ENCODE measurements at places on chromosomes 2 and 18.

- no peak for DNase-seq
Observed at GRCh38 chr2:30022444-30023071, 101.2 kb upstream of the ALK start.

GRCh38 chr2:121375621-121376159, 90.7 kb upstream of the TFCP2L1 start:
- DNase-seq = no peak

DNA sequence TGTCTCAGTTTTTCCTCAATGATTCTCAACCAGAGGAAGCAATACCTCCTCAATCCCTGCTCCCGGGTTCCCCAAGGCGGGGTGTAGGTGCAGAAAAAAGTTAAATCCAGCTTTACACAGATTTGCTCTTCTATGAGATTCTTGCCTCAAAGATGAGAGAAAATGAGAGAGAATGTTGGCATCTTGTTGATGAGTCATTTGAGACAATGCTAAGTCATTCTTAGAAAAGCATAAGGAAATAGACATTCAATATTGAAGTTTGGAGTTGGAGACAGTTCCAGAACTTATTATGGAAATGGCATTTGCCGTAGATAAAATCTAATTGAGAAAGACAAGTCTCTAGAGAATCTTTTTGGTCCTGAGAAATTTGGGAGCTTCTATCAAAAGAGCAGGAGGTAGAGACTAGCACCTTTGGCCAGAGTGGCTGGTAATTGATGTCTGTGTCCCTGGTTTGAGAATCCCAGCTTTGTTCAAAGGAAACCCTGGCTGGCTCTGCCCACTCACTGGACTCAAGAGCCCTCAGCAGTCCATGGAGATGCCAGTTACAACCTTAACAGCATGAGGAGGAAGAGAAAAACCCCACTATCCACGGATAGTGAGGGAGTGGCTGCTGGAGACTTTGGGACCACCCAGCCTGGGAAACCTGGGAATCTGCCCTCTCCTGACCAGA, 181.2 kb downstream of the FAM124B start:
- no peak for DNase-seq

GRCh38 chr2:134014196-134014960, 239.5 kb upstream of the MGAT5 start:
- no peak for DNase-seq

DNA sequence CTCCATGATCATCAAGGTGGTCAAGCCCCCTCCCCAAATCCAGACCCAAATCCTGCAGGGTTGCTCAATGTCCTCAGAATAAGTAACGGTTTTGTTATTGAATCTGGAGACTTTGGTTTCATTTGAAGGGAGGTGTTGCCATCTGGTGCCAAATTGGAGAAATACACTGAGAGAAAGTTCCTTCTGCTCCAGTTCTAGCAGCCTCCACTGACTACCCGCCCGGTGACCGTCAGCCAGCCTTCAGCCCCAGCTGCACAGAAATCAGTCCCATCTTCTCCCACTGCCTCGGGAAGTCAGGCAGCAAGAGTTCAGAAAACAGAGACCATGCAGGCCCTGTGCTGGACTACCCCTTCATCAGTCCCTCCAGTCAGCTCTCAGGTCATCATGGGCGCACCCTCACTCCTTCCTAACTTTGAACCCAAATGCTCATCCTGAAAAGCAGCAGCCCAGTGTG, 38.7 kb downstream of the PKDCC start:
- DNase-seq = peak; percentile 55

- DNase-seq = no peak
Observed at GRCh38 chr2:209511637-209512036, 87.8 kb downstream of the MAP2 start.

- DNase-seq = no peak
Observed at GRCh38 chr18:69308619-69309018, 92.1 kb upstream of the DOK6 start.

Measured in NCI-H446 (cell line).